ENCODE measurements at places on chromosomes 12 and 14.

GRCh38 chr14:92173668-92174067, 51.9 kb downstream of the CPSF2 start:
- no peaks in the 10 kb centered on the region for H3K36me3 ChIP-seq
- H3K4me1 ChIP-seq: no peaks in the 10 kb centered on the region
- DNase-seq: no peak

DNA sequence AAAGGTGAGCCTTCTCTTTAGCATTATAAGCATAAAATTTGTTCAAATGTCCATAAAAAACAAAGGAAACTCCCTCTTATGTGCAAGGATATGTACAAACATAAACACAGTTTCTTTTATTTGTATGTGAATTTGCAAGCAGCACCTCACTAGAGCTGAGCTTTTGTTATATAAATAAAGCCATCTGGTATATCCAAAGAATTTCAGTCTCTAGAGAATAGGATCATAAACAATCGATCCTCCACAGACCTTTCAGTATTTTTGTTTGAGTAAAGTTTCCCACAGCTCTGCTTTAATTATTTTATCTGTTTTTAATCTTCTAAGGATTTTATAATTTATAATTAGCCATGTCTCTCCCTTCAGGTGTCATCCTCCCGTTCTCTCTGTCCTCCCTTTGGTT, 89.2 kb downstream of the OTOGL start:
- no peaks in the 10 kb centered on the region for H3K36me3 ChIP-seq
- no peaks in the 10 kb centered on the region for H3K4me1 ChIP-seq
- no peak for DNase-seq
- H3K4me3 ChIP-seq: no peak overlapping the region
- H3K27ac ChIP-seq: no peak overlapping the region

- H3K27ac ChIP-seq: no peak overlapping the region
- DNase-seq: no peak
- H3K27me3 ChIP-seq: no peaks in the 10 kb centered on the region
- no peak overlapping the region for H3K4me3 ChIP-seq
Measured at GRCh38 chr12:78494911-78495310, 369.7 kb upstream of the SYT1 start.

- no peak for DNase-seq
- no peak overlapping the region for H3K27ac ChIP-seq
- H3K4me1 ChIP-seq: no peaks in the 10 kb centered on the region
- no peak overlapping the region for H3K4me3 ChIP-seq
- no peaks in the 10 kb centered on the region for H3K36me3 ChIP-seq
Measured at GRCh38 chr12:78530100-78530765, 334.3 kb upstream of the SYT1 start.

DNA sequence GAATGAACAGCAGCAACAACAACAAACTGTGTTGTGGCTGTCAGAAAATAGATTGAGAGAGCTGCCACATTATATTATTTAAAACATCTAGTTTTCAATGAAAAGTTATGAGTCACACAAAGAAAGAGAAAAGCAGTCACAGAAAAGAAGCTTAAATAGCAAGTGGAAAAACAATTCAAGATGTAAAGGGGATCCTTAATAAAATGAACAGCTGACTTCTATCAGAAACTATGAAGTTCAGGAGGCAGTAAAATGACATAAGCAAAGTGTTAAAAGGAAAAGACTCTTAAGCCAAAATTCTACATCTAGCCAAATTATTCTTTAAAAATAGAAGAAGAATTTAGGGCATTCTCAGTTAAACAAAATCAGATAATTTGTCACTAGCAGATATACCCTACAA, 5.6 kb downstream of the CLEC14A start:
- H3K27ac ChIP-seq: no peak overlapping the region
- DNase-seq: no peak
- no peaks in the 10 kb centered on the region for H3K4me1 ChIP-seq
- H3K36me3 ChIP-seq: no peaks in the 10 kb centered on the region
- H3K27me3 ChIP-seq: no peaks in the 10 kb centered on the region

DNA sequence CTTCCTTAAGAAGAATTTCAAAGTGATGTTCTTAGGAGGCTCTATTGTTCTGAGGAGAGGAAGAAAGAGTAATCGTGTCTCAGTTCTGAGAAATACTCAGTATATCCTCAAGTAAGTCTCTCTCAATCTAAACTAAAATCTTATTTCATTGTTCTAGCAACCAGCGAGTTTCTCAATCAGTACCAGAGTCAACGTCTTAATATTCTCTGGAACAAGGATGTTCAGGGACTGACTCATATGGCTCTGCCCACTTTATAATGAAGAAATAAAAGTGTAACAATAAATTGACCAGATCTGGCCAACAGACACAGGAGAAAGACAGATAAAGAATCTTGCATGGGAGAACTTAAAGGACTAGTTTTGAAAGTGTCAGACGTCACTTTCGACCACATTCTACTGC, 469.8 kb upstream of the FLRT2 start:
- no peak overlapping the region for H3K4me3 ChIP-seq
- H3K36me3 ChIP-seq: no peaks in the 10 kb centered on the region
- no peaks in the 10 kb centered on the region for H3K4me1 ChIP-seq
- H3K27me3 ChIP-seq: no peaks in the 10 kb centered on the region
- no peak for DNase-seq
